ENCODE measurements at places on chromosomes 7 and 10.

DNA sequence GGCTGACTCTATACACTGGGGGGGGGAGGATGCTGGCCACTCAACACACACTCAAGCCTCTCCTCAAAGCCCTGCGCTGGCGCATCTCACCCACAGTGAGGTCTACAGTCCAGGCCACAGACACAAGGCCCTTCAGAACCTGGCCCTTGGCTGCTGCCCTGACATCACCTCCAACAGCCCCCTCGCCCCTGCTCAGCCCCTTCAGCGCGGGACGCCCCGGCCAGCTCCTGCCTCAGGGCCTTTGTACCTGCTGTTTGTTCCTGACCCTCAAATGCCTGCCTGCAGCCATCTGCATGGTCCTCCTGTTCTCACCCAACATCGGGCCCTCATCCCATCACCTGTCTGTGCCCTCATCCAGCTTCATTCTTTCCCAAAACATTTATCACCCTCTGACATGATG lies 572.6 kb downstream of the DNAJB6 start:
- DNase-seq: no peak

GRCh38 chr7:33722383-33723101 lies 182.8 kb upstream of the BMPER start:
- no peak for DNase-seq

GRCh38 chr10:14859043-14859442 lies 19.6 kb upstream of the SUV39H2 start:
- no peak for DNase-seq

- no peak for DNase-seq
These were observed 22.5 kb downstream of the ORC5 start for GRCh38 chr7:104185346-104185745.

DNA sequence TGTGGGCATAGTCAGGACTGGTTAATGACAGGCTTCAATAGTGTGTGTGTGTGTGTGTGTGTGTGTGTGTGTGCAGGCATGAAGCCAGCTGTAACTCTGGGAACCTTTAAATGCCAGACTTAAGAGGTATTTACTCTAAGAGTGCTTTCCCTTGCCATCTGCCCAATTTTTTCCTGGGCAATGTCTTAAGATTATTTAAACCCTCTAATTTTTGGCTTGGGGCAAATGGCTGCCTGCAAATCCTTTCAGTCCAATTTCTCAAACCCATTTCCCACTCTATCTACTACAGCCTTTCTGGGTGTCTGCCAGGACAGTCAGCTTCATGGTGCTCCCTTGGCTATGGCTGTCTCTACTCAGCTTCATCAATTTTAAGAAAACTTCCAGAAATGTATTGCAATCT lies 62.6 kb upstream of the C1GALT1 start:
- no peak for DNase-seq

DNA sequence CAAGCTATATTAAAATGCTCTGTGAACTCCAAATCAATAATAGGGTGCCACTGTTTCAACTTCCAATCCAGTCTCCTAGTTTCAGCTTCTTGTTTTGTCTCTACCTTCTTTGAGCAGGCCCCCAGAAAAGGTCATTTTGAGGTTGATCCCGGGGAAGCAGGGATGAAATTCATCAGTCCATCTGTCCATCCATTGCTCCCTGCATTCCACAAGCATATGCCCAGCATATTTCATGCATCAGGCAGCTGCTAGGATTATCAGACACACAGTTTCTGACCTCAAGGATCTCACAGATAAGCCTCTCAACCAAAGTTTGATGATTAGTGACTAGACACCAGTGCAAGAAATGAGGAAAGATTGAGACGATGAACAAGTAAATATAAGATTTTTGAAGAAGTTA lies 186.6 kb upstream of the PDE1C start:
- no peak for DNase-seq

DNA sequence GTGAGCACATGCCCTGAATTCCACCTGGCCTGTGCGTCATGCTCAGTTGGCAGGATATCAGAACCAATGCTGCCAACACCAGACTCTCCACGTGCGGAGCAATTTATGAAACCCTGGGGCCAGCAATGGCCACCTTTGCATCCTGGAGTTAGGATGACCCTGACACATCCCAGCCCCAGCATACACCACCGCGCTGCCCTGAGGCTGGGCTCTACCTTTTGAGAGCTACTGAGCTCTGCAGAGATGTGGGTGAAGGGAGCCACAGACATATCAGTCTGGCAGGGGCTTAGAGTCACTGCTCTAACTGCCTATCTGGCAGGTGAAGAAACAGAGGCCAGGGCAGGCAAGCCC lies 41.9 kb downstream of the SYPL1 start:
- no peak for DNase-seq

DNA sequence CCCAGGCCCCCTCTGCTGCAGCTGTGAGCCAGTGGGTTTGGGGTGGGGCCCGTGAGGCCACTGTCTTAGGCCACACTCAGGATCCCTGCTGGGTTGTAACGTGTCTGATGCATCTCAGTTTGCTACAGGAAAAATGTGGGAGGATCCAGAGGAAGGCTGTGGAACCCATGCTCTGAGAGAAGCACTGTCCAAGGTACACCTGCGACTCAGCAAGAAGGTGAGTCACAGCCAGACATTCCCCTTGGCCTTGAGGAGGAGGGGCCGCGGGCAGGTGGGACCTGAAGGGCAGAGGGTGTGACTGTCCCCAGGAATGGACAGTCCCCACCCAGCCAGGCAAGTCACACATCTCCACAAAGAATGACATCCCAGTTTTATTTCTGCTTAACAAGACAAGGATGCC lies 27.8 kb upstream of the C10orf120 start:
- no peak for DNase-seq

- DNase-seq: no peak
These were observed 587.0 kb downstream of the SDK1 start for GRCh38 chr7:3888096-3888495.

DNA sequence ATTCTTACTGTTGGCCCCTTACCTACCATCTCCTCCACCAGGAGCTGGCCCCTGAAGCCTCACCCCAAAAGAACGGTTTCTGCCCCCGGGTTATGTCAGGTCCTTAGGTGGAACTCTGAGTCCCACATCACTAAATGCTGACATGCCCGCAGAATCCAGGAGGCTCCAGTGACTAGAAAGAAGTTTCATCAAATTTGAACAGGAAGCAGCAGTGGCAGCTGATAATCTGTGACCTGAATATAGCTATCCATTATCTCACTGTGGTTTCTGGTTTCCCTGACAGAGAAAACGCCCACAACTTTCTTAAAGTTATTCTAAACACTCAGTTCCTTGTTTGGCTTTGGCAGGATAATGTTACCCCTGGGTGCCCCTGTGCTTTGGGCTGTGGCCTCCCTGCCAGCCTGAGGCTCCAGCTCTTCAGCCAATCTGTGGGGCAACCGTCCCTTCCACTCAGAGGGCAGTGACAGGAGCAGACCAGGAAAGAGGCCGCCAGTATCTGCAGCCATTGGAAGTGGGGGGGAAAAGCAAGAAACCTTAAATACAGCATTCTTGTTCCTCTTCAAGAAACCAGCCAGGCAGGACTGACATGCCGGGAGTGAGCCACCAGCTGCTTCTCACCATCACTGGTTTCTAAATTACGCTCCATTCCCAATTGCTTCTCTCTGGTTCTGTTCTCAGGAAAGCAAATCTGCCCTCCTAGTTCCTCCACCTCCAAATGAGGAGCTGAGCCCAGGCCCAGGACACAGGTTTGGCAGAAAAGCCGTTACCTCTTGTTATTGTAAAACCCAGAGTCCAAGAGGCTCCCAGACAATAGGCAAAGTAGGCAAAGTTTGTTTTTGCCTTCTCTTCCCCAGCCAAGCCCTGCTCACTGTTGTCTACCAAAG lies 41.2 kb upstream of the VCL start:
- DNase-seq: no peak

- DNase-seq: no peak
These were observed 93.8 kb downstream of the PRTFDC1 start for GRCh38 chr10:24858288-24859270.

DNA sequence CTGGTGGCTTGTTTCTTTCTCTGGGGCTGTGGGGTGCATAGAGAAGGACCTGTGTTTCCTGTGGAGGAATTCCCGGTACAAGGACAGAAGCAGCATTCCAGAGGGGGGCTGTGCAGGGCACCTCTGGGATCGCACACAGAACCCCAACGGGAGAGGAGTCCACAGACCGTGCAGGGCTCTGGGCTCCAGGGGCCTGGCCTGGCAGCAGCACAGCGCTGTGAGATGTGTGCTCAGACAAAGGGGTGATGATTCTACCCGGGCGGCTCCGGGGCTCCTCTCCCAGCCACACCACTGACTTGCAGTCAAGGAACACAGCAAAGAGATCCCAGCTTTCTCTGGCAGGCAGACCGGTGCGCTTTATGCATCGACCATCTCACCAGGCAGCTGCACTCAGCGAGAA lies 6.9 kb upstream of the SHH start:
- no peak for DNase-seq

DNA sequence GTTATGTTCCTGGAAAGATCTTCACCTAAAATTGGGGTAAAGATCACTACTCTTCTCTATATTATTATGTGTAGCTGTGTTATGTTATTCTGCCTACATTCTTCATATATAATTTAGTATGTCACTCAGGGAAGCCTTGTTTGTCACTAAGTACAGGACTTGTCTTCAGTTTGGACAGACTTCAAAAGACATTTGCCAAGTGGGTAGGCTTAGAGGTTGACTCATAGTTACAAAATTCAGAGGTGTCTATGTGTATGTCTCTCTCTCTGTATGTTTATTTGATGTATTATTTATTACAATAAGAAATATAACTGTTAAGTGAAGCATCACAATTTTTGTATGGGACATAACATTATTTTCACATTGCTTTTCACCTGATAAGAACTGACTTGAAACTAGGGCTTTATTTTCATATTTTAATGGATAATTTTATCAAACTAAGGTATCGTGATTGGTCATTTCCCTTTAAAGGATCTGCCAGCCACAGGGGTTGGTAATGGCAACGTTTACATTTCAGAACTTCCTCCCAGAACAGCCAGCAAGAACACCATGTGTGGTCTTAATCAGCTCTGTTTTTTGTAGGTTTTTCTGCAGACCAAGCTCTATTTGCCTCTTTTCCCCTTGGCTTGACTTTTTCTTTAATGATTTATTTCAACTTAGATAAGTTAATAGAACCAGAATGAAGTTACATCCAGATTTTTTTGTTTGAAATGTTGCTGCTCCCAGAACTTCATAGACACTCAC lies 262.1 kb upstream of the CACNA2D1 start:
- no peak for DNase-seq

GRCh38 chr10:4670737-4671136 lies 155.3 kb upstream of the AKR1E2 start:
- DNase-seq: no peak

DNA sequence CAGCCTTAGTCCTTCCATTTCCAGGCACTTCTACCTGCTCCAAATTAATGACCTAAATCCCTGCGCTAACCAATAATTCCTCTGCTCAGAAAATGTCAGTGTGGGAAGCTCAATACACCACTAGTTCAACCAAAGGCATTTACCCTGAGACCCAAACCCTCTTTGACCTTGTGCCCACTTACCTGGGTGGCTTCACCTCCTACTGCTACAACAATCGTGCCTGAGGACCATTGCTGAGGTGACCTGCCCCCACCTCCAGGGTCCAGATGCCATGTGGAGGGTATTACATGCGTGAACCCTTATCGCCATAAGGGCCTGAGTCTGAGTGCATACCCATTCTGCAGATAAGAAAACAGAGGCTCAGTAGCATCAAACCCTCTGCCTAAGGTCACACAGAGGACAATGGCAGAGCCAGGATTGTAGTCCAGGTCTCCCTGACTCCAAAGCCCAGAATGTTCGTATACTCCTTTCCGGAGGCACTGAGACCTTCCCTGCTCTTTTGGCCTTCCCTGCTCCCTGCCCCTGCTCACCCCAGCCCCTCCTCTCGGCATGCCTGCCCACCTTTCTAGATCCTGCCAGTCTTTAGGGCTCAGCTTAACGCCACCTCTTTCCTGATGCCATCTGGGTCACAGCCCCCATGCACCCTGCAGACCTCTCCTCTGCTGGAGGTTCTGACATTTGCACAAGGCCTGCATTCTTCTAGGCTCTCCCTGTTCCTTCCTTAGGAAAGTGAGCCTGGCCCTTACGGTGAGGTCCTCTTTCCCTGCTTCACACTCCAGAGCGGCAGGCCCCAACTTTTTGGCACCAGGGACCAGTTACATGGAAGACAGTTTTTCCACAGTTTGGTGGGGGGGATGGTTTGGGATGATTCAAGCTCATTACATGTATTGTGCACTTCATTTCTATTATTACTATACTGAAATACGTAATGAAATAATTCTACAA lies 94.9 kb downstream of the CHST15 start:
- DNase-seq: no peak

DNA sequence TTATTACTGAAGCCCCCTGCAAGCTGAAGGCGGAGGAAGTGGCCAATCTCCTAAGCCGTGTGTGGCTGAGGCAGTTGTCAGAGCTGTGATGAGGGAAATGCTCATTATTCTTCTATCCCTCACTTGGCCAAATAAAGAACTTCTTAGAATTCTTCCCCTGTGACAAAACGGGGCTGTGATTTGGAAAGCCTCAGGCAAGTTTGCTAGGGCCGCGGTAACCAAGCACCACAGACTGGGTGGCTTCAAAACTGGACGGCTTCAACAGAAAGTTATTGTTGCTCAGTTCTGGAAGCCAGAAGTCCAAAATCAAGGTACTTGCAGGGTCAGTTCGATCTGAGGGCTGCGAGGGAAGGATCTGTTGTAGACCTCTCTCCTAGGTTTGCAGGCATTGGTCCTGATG lies 72.3 kb upstream of the STEAP1B start:
- DNase-seq: no peak

DNA sequence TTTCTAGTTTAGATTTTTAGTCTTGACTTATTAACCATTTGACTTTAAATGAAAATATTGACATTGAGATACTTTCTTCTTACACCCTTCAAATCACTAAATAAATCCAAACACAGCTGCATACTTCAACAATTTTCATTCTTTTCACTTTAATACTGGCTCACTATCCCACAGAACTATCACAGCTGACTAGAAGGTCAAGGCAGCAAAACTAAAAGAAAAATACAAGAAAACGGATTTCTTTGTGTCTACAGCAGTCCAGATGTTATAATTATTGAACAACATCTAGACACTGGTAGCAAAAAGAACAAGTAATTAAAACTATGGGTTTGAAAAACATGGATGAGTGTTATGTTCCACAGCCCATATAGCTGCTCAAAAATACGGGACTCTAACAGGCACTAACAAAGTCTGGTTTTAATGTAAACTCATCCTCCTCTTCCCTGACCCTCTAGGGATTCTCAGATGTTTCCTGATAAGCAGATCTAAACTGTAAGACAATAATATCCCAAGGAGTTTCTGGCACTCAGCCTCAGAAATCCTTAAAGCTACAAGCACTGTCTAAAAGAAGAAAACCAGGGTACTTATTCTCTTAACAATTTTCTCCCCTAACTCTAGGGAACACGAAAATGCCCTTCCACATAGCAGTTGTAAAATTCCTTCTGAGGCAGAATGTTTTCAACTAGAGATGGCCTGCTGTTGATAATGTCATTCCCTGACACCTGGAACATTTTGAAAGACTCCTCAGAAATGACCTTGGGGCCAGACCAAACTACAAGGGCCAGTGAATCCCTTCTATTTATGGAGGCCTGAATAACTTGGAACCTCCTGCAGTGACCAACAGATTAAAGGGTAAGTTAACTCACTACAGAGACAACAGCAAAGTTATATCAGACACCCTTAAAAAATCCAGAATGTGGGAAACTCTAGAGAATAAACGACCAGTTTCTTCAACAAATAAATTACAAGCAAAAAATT lies 12.8 kb downstream of the DNMBP start:
- no peak for DNase-seq

- DNase-seq: no peak
These were observed 7.7 kb downstream of the BLNK start for GRCh38 chr10:96263669-96264068.

All from stimulated activated CD8-positive, alpha-beta memory T cell treated with anti-CD3 and anti-CD28 coated beads, Interleukin-2, amount 100 ng/mL, for 1 hour (primary cell).